ENCODE measurements at places on chromosomes 4 and X. TPM values are rescaled to one million over a fixed set of nuclear protein-coding genes. Genes with fewer than 3 reads are reported as not detected.

- no peak for DNase-seq
Measured at GRCh38 chr4:38377195-38377594, 286.8 kb upstream of the KLF3 start.

- no peak for DNase-seq
Measured at GRCh38 chr4:128305942-128306341, 18.3 kb upstream of the PGRMC2 start.

DNA sequence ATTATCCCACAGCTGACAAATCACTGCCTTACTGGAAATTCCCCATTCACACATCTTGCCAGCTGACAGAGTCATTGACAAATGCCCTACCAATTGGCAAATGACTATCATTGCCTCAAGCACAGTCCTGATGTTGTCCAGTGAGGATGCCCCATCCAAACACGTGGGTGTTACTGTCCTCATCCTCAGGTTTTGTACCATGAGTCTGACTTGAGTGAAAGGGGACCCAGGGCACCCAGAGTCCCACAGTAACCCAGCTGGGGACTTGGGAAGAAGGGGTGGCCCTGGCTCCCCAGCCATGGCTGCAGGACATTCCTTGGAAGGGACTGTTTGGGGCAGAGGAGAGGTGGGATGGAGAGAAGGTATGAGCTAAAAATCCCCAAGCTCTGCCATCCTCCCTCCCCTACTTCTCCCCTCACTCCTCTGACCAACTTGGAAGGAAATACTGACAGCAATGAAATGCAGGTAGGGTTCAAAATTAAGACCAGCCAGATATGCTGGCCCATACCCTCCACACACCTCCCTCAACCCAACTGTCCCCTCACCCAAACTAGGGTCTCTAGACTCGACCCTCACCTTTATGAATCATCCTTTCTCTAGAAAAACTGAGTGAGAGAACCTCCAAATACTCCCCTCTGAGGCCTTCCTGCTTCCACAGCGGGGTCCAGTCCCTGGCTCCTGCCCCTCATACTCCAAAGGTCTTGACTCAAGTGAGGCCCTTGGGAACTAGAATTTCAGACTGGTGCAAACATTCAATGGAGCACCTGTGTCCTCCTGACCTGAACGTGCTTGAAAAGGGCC, 5.1 kb downstream of the TIMP1 start:
- no peak for DNase-seq

DNA sequence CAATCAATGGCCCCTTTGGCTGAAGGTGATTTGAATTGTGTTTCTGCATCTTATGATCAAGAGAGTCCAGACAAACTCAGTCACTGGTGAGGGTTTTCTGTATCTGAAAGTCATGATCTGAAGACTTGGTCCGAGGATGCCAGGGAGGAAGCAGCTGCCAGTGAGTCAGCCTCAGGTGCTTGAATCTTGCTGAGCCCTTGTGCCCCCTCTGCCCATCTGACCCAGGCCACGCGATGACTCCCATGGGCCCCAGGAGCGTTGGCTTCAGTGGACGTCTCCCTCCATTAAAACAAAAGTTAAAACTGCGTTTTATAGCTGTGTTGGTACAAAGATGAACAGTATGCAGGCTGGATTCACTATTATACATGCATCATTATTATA, 62.0 kb downstream of the HTRA3 start:
- DNase-seq: no peak

Gene IL9R
- total RNA-seq: 0.46 TPM

Data from Panc1 (cell line).